Fibroblast of skin of scalp (primary cell): ENCODE measurements at places on chromosomes 1 and 21.

DNA sequence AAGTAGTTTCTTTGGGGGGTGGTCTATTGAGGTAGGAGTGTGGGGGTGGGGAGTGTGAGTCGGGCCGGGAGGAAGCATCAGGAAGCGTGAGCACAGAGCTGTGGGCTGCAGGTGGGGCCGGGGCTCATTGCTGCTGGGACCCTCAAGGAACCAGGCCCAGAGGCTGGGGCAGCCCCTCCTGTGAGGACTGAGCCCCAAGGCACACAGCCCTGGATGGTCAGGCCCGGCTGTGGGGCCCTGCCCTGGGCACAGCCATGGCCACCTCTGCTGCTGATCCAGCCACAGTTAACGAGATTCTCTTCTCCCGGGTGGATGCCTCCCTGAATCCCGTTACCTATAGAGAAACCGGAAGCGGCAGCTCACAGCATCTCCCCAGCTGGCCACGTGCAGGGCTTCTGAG, 22.9 kb upstream of the SUMO3 start:
- no peak for DNase-seq

DNA sequence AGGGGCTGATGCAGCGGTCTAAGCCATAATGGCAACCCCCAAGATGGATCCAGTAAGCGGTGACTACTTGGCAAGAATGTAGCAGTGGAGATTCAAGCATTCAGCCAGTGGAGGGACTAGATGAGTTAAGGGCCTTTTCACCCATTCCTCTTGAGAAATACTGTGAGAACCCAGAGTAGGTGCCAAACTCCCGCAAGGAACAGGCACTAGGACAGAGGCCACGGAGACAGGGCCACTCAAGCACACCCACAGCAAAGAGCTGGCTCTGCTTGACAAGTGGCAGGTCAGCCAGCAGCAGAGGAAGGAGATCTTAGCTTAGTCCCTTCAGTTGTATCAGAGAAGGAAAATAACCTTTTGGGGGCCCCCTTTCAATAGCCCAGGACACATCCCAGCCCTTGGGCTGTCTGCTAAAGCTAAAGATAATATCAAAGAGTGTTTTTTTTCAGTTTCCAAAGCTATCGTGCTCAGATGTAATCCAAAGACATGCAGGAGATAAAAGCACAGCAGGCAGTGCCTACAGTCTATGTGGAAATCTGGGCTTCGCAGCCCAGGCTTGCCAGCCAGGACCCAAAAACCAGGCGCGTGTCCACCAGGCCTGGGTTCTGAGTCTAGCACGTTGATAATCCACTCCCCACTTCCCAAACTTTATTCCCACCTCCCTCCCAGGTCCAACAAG, 62.0 kb upstream of the GOLT1A start:
- no peak for DNase-seq

DNA sequence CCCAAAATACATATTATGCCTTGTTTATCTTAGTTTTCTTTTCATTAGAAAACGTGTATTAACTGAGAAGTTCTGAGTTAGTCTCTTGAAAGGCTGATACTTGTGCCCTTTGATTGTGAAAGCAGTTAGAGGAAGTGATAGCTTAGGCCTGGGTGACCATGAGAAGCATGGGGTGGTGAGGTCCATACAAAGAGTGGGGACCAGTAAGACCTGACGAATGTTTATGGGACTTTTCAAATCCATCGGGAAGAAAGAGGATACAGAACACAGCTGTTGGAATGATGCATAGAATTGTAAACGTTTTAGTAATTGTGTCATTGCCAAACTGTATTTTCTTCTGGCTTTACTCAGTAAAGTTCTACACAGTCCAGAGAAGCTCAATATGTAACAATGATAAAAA, 259.8 kb downstream of the LMO4 start:
- DNase-seq = no peak

DNA sequence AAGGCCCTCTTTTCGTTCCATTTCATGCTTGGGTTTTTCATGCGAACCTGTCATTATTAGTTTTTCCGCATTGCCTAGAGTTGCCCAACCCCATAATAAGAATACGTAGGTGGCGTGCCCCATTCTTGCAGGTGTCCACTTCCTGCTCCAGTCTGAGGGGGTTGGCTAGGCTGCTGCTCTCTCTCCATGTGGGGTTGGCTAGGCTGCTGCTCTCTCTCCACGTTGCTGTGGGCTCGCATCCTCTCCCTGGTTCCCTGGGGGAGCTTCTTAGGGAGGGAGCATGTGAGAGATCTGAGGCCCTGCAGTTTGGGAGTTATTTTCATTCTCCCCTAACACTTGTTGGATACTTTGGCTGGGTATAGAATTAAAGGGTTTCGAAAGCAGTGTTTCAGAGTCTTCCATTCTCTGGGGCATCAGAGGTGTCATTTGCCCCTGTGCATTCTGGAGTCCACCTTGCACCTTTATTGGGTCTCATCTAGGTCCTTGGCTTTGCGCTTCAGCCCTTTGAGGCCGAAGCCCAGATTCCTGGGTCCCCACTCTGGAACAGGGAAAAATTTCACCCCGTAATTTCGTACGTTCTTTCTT, 8.6 kb downstream of the C1orf35 start:
- DNase-seq = no peak

DNA sequence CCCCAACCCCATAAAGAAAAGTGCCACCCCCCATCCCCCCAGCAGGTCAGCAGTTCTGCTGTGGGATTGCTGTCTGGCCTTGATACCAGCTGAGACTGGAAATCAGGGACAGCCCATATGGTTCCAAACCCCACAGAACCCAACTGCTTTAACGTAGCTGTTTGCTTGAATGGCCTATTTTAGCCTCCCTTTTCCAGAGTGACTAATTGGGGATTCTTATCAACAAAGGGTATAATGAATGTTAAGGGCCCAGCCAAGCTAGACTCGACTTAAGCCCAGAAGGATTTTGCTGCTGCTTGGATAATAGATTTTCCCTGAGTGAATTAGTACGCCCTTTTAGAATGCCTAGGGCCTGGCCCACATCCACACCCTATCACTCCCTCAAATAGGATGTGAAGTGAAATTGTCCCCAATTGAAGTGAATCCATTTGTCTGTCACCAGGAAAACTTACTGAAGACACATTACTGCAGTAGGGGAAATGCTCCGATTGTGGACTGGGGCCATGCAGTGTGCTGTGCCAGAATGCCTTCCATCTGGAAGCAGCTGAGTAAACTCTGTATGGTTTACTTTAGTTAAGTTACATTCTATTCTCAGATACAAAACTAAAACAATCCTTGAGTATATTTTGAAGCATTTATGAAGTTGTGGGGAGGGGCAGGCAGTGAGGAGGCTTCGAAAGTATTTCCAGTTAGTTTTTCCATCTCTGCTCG, 156.9 kb downstream of the DHRS3 start:
- DNase-seq = peak; percentile 76

DNA sequence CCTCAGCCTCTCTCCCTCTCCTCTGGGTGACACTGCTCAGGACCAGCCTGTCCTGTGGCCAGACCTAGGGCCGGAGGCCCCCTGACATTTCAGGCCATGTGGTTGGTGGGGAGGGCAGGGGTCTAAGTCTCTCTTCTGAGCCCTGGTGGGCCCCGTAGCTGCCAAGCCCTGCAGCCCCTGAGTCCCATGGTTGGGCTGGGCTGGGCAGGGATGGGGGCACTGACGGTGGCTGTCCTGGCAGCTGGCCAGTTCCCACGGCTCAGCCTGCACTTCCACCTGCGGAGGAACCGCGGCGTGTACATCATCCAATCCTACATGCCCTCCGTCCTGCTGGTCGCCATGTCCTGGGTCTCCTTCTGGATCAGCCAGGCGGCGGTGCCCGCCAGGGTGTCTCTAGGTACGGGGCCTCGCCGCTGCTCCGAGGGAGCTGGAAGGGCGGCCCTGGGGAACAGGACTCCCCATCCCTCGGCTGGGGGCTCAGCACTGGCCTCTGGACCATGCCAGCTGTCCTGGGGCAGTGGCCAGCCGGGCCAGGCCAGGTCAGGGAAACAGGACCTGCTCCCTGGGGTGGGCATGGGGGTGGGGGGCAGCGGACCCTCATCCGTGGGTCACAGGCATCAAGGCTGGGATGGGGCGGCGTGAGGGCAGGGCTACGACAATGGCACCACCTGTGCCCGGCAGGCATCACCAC, 9.9 kb downstream of the GABRD start:
- DNase-seq = no peak

DNA sequence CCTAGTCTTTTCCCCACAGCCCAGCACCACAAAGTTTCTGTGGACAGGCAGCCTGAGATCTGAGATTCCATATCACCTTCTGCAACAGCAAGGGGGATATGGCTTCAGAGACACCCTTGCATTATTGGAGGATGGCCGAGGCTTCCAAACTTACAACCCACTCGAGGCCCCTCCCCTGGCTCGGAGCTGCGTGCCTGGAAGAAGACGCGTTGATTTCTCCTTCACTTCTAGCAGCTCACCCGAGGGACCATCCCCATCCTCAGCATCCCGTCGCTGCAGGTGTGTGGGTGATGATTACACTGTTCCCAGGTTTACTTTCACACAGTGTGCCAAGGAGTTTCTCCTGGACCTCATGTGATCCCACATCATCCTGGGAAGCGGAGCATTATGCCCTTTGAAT, 277.9 kb downstream of the MATN1 start:
- DNase-seq = no peak

- peak; percentile 90 for DNase-seq
Measured at GRCh38 chr1:99731384-99731783, 35.1 kb downstream of the FRRS1 start.
